ENCODE measurements at places on chromosomes 3 and 15.

- DNase-seq = no peak
These were observed 60.3 kb downstream of the CHRD start for GRCh38 chr3:184440151-184440550.

DNA sequence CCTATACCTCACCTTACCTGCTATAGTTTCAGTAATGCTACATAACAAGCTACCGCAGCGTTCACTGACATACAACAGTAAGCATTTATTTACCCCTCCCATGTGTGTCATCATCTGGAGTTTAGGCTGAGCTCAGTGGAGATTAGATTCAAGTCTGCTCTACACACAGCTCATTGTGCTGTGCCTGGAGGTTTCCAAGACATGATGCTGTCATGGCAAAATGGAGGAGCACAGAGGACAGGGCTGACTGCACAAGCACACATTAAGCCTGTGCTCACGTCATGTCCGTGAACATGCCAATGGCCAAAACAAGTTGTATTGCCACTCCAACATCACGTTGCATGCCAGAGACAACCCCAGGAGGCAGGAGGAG, 333.8 kb upstream of the TRIM42 start:
- DNase-seq = no peak

- DNase-seq = no peak
These were observed 51.3 kb upstream of the SCAANT1 start for GRCh38 chr3:63963496-63963895.

DNA sequence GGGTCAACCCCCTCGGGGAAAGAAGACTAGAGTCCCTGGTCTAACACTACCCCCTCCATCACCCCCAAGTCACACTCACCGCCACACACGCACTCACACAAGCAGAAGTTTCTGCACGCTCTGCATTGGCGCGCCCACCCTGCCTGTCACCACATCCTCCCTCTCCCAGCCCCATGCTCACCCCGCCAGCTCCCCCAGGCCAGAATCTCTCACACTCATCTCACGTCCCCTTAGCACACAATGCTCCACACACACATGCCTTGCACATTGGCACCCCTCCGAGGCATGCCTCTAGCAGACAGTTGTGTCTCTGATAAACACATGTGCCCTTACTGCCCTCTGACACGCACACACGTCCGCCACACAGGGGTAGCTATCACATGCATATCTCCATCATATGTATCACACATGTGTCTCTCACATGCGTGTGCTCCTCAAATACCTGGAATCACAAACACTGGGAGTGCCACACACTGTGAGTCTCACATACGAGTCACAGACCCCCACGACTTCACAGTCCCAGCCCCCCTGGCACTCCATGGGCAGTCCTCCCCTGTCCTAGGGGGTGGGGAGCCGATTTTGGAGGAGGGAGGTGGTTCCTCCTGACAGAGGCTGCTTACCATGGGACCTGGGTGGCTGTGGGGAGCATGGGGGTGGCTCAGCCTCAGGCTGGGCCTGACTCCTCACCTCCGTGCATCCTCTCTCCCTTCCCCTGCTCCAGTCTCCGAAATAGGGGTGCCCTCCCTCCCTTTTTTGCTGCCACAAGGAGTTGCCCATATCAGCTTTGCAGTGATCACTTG, 898 bp downstream of the FBLN2 start:
- peak; percentile 5 for DNase-seq

DNA sequence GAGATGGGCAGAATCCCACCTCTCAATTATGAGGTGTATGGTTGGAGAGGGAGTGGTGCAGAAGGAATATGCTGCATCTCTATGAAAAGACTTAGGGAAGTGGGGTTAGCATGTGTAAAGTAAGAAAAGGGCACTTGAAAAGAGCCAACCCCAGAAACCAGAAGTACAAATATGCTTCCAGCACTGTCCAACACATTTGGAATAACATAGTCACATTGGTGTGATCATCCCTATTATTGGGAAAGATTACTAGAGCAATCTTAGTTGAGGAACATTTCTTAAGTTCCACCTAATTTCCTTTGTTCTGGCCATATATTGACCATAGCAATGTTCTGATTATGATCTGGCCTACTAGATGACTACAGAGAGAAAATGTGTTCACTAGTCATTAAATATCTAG, 34.3 kb downstream of the HMG20A start:
- DNase-seq = no peak
